ENCODE measurements at places on chromosomes 7 and 10. TPM values are rescaled to one million over a fixed set of nuclear protein-coding genes. Genes with fewer than 3 reads are reported as not detected.

DNA sequence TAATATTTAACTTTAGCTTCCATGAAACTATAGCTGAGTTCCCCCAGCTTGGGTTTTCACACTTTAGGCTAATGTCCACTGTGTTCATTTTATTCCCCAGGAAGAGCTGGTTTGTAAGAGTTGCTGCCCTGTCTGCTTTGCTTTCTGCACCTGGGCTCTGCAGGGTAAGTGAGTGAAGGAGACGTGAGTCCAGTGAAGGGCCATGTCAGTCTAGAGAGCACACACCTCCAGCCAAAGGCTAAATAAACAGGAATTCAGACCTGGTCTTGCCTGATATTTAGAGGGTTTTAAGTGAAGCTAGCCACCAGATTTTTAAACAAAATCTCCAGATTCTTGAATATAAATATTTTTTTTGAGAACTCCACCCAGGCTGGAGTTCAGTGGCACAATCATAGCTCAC, 24.5 kb upstream of the FZD1 start:
- no peak for DNase-seq

DNA sequence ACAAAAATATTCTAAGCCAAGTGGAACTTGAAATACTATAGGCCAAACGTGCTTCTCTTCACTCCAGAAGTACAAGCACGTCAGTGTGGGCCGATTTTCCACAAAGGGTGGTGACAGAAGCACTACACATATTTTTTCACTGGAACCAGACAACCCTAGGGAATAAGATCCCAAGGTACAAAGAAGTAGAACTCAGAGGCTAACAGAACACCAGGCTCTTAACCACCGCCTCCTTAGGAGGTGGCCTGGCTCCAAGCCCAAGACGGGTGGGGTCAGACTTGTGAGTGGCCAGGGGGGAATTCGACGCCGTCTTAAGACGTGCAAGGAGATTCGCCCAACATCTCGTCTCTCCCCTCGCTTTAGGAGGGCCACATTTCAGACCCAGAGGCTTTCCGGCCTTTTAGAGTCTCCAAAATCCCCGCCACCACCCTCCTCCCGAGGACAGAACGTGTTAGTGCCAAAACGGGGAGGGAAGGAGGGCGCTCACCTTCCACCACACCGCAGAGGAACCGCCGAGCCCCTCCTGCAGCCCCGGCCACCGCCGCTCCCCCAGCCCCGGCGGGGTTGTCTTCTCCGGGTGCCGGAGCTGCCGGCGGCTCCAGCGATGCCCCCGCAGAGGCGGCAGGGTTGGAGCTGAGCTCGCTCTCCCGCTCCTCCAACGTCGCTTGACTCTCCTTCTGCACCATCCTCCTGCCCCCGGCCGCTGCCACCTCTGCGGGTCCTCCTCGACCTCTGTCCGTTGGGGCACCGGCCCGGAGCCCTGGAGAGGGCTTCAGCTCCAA, 716 bp downstream of the OGA start:
- DNase-seq = peak; percentile 96

GRCh38 chr10:34049469-34049868, 715.0 kb upstream of the NRP1 start:
- DNase-seq = no peak

DNA sequence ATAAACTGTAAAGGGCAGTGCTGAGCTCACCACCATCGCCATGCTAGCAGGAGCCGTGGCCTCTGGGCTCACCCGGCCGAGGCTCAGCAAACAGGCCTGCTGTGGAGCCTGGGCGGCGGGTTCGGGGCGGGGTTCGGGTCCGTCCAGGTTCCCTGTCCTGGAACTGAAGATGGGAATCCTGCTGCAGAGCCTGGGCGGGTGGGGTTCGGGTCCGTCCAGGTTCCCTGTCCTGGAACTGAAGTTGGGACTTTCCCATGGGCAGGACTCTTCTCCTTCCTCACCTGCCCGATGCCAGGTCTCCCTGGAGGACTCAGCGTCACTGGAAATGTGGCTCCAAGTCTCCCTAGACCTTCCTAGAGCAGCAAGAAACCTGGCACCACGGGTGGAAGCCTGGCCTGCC, 36.6 kb downstream of the EN2 start:
- no peak for DNase-seq

DNA sequence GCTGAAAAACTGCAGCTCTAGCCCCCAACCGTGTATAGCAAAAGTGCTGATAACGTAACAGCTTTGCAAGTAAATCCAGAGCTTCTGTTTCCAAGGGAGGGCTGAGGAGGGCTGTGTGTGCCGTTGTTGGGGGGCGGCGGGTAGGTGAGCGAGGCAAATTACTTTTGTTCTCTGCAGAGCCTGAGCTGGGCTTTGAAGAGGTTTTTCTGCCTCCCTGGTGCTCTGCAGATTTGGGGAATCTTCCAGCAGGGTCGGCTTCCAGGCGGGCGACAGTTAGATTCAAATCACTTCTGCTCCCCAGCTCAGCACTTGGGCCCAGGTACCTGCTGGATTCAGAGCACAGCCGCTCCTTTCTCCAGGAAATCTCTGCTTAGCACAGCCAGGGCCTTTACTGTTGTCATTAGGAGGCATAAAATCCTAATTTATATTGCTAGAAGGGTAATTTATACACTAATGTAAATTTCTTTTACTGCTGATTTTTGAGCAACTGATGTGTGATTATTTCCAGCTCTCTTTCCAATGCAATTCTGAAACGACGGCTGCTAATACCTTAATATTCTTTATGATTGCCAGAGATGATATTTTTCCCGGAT, 442.4 kb downstream of the TYW1 start:
- no peak for DNase-seq

GRCh38 chr10:86289577-86289868, 77.1 kb downstream of the GRID1 start:
- DNase-seq = no peak

DNA sequence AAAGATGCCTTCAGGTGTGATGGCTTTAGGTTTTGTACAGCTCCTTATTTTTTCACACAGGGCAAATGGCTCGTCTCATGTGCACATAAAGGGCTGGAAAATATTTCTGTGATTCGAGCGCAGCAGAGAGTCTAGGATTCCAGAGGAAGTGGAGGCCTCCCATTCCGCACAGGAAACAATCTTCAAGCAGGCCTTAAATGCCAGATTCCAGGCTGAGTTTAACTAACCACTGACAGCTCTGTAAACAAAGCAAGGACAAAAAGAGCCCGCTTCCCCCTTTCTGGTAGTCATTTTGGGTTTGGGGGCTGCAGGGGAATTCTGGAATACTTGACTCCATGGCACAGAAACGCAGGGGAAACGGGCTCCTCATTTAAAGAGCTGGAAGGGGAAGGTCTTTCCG, 87.2 kb downstream of the CALD1 start:
- DNase-seq = no peak

DNA sequence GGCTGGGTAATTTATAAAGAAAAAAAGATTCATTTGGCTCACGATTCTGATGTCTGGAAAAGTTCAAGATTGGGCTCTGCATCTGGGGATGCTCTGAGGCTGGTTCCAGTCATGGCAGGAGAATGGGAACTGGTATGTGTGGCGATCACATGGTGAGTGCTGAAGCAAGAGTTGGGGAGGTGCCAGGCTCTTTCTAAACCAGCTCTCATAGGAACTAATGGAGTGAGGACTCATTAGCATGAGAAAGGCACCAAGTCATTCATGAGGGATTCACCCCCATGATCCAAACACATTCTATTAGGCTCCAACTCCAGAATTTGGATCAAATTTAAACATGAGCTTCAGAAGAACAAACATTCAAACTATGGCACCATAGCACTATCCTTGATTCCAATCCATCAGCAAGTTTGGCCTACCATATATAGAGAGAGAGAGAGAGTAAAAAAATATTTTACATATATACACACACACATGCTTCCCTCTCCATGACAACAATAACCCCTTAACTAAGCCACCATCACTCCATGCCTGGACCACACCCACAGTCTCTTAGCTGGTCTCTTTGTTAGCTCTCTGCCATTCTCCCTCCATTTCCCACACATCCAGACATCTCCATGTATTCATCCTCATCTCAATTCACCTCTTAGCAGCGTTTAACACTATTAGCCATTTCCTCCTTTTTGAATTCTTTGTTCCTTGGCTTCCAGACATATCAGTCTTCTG, 57.9 kb downstream of the NPY start:
- peak; percentile 14 for DNase-seq

GRCh38 chr10:86164174-86164774, 202.3 kb downstream of the GRID1 start:
- DNase-seq = no peak

- DNase-seq = no peak
These were observed 176.4 kb downstream of the ELFN1 start for GRCh38 chr7:1846331-1847065.

FAM25G gene
- total RNA-seq = not detected

GRID1 gene
- 0.20 TPM for total RNA-seq
